Stimulated activated CD8-positive, alpha-beta memory T cell treated with anti-CD3 and anti-CD28 coated beads, Interleukin-12 subunit alpha, Interleukin-12 subunit beta, amount 100 ng/mL, for 1 hour (primary cell): ENCODE measurements at places on chromosomes 2 and 18.
A peak's percentile ranks its signal among the peaks of the same experiment; 100 is the strongest.

DNA sequence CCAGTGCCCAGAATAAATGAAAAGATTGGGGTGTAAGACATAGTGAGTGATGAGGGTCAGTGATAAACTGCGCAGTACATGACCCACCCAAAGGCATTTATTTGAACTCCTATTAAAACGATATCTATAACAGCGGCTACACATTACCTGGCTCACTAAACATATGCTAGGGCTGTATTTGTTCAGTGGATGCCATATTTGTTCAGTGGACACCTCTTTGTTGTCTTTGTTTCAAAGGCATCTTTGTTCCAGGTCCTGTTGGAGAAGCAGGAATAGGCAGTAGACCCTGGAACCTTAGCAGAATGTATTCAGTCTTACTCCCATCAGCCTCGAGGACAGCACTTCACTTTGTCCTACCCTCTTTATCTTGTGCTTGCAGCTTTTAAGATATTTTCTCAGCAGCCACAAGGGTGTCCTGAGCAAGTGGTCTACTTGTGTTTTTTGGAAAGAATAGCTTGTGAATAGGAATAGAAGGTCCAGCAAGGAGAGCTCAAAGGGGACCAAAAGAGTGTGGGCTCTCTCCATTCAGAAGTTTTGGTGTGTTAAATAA is 650.8 kb upstream of the FANCL start:
- DNase-seq: no peak

- DNase-seq: no peak
Observed at GRCh38 chr2:216499641-216500218, 1.1 kb downstream of the RPL37A start.

- no peak for DNase-seq
Observed at GRCh38 chr2:200477667-200478131, 32.2 kb downstream of the KCTD18 start.

- DNase-seq: peak; percentile 66
Observed at GRCh38 chr2:68726608-68727367, 7.8 kb upstream of the ARHGAP25 start.

- DNase-seq: no peak
Observed at GRCh38 chr2:75596784-75597183, 36.0 kb upstream of the EVA1A start.

DNA sequence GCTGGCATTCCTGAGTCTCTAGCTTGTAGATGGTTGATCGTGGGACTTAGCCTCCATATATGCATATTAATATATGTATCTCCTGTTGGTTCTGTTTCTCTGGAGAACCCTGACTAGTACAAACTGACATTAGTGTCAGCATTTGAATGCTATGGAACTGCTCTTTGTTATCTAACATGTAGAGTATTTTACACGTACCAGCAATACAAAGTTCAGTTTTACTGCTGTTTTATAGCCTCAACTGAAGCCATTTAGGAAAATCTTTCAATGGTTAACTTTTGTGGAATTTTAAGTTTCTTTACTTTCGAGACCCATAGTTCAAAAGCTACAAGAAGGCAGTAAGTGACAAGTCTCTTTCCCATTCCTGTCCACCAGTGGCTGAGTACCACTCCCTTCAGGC is 418.4 kb downstream of the NUP35 start:
- no peak for DNase-seq

DNA sequence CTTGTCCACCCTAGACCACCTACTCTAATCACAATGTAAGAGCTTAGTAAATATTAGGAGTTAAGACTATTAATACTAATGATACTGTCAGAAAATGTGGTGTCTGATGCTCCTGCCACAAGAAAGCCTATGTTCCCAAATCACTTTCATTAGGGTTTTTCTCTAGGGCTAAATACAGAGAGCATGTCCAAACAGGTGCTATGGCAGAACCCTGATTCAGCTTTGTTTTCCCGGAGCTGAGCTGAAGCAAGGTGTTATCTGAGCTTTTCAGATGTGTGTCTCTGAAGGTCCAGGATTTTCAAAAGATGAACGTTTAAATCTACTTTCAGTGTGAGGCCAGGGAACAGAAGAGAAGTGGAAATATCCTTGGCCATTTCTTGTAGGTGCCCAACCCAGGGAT is 40.6 kb downstream of the CPO start:
- no peak for DNase-seq

GRCh38 chr2:143640826-143641225 is 511.6 kb downstream of the ARHGAP15 start:
- no peak for DNase-seq

GRCh38 chr18:2921778-2922177 is 75.0 kb downstream of the EMILIN2 start:
- DNase-seq: no peak

GRCh38 chr2:225353579-225354085 is 45.9 kb upstream of the NYAP2 start:
- no peak for DNase-seq
